NCI-H187 (cell line): ENCODE measurements at places on chromosomes 11 and 22.

- no peak for DNase-seq
Observed at GRCh38 chr11:1660111-1660867, 30.7 kb downstream of the KRTAP5-5 start.

GRCh38 chr11:316031-316701 lies 2.3 kb downstream of the IFITM1 start:
- DNase-seq = no peak

DNA sequence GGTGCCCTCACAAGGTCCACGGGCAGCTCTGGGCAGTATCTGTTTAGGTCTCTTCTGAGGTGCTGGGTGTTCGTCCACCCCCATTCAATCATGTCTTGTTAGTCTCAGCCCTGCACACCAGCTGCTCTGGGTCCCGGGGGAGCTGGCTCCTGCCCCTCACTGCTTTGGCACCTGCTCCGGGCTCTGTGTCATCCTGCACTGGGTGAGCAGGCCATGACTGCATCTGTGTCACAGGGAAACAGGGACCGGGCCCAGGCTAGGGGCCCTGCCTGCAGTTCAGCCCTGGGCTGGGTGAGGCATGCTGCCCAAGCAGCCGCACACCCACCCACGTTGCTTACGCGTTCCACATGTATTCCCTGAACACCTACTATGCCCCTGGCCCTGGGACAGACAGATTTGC lies 43.9 kb downstream of the ELFN2 start:
- peak; percentile 3 for DNase-seq

GRCh38 chr11:79897896-79898295 lies 457.1 kb upstream of the TENM4 start:
- no peak for DNase-seq

DNA sequence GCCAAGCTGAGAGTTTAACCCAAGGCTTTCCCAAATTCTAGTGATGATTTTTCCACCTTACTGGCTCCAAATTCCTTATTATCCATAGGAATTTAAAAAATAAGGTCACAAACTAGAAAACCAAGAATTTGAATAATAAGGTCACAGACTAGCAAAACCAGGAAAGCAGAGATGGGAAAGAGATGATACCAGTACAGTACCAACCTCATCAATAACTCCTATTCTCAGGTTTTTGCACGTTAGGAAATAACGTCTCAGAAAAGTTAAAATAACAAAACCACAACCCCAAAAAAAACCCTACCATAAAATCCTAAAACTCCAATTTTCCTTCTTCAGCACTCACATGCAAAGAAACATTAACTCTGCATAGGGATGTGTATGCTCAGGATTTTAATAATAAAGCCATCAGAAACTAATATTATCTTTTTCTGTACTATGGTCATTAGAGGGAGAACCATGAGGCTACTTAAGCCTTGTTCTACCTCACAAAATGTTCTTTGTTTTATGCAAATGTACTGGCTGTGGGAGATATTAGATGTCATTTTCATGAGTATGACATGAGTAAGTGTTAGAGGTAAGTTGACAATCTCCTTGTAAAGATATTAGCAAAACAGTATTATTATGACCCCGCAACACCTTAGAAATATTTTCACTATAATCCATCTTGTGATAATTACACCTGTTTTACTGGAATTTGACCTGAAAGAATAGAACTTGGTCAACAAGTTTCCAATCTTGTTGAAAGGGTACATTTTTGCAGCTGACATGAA lies 16.1 kb upstream of the EED start:
- DNase-seq = no peak

DNA sequence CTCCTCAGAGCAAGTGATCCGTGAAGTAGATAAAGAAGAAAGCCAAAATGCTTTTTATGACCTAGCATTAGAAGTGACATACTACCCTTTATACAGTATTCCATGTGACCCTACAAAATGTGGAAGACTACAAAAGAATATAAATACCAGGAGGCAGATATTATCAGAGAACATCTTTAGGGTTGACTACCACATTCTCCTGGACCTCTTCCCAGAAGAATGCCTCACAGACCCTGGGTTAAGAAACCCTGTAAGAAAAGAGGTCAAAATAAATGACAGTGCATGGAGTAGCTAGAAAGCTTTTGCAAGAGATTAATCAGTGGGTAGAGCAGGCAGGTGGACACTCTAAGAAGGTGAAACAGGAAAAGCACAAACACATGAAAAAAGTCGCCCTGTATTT lies 69.2 kb downstream of the FANCF start:
- no peak for DNase-seq

DNA sequence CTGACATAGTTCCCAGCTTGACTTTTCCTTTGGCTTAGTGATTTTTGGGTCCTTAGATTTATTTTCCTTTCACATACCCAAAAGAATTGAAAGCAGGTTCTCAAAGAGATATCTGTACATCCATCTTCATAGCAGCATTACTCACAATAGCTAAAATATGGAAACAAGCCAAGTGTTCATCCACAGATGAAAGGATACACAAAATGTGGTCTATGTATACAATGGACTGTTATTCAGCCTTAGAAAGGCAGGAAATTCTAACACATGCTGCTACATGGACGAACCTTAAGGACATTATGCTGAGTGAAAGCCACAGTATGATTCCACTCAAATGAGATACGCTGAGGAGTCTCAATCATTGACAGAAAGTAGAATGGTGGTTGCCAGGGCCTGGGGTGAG lies 171.8 kb downstream of the IGLL1 start:
- no peak for DNase-seq

- DNase-seq = no peak
Observed at GRCh38 chr11:111960916-111961315, 23.8 kb downstream of the DIXDC1 start.

GRCh38 chr22:45718391-45718790 lies 46.8 kb downstream of the ATXN10 start:
- DNase-seq = no peak

DNA sequence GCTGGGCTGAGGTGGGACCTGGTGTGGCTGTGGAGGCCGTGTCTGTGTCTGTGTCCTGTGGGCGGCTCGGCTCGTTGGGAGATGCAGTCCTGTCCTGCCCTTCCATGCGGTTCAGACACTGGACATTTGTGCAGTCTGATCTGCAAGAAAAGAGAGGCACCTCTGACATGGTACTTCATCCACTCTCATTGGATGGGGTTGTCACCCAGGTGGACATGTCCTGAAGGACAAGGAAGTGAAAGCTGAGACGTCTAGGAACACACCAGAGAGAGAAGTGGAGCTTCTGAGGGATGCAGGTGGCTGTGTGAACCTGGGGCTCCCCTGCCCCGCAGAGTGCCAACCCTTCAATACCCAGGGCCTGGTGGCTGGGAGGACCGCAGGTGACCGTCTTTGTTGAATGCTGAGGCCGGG lies 18.4 kb downstream of the TBX1 start:
- no peak for DNase-seq

- DNase-seq = no peak
Observed at GRCh38 chr22:49575703-49576081, 252.0 kb downstream of the BRD1 start.

GRCh38 chr11:11528986-11529385 lies 92.8 kb downstream of the GALNT18 start:
- DNase-seq = no peak

DNA sequence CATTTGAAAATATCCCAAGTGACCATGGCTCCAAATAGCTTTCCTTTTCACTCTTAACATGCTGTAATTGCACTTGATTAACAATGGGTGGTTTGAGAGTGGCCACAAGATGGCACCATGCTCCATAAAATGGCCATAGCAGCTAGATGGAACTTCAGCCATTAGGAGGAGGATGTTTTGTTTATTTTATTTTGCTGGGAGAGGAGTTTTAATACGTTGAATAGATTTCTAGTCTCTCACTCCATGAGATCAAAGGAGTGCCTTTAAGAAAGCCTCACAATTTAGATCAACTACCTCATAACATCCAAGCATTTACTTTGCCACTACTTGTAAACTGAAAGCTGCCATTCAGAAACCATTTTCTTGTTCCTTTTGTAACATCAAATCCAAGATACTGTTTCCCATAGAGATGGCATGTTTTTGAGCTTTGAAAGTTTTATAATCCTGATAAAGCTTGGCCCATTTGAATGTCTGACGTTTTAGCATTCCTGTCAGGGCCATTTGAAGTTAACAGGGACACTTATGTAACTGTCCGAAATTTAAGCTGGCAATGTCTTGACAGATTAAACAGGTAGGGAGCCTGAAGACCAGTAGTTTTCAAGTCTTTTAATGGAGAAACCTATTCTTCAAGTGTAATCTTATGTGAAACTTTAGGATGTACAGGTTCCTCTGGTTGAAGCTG lies 4.7 kb downstream of the FEN1 start:
- peak; percentile 25 for DNase-seq

GRCh38 chr11:65125197-65126056 lies 3.3 kb downstream of the MRPL49 start:
- no peak for DNase-seq

DNA sequence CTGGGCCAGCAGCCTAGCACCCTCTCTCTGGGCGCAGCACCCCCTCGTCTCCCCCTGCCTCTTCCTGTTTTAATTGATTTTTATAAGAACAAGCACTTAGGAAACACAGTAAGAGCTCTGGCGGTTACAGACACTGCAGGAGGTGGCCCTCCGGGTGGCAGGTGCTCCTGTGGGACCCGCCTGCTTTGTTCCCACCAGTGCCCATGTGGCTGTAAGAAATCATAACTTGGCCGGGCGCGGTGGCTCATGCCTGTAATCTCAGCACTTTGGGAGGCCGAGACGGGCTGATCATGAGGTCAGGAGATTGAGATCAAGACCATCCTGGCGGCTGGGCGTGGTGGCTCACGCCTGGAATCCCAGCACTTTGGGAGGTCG lies 18.4 kb downstream of the TSPAN4 start:
- no peak for DNase-seq

GRCh38 chr11:45344028-45344427 lies 57.9 kb upstream of the SYT13 start:
- DNase-seq = no peak

- DNase-seq = no peak
Observed at GRCh38 chr11:35223371-35223796, 84.4 kb downstream of the CD44 start.

DNA sequence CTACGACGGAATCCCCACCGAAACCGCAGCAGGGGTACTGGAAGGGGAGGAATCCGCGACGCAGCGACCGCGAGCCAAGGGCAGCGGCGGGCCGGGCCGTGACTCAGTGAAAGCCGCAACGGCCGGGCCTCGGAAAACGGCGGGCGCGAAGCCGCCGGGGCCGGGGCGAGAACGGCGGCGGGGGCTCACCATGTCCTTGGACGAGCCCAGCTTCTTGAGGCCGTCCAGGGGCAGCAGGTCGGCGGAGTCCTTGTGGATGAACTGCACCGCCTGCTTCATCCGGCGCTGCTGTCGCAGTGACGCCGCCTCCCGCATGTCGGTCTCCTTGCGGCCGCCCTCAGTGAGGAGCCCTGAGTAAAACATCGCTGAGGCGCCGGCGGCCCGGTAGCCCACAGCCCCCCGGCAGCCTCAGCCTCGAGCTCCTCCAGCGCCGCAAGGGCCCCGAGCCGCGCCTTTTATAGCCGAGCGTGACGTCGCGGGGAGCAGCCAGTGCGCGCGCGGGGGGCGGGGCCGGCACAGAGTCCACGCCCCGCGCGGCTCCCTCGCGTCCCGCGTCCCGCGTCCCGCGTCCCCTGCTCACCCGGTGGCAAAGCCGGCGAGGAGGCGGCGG lies at the start of gene NRIP3:
Gene NRIP3, minus strand, starts transcription at position 429 of the 610 bp plus-strand sequence. Its CDS starts 66 bp downstream, at position 363.
- peak; percentile 79 for DNase-seq

DNA sequence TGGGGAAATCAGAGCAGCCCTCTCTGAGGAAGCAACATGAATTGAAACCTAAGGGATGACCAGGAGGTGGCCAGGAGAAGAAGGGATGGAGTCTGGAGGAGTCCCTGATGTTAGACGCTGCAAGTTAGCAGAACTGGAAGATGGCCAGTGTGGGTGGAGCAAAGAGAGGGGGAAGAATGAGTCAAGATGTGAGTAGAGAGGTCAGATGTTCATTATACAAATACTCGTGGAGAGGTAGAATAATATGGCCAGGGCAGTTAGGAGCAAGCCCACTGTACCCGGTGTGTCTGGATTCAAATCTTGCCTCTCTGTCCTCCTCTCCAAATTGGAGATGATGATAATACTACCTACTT lies 242.0 kb downstream of the TENM4 start:
- no peak for DNase-seq

DNA sequence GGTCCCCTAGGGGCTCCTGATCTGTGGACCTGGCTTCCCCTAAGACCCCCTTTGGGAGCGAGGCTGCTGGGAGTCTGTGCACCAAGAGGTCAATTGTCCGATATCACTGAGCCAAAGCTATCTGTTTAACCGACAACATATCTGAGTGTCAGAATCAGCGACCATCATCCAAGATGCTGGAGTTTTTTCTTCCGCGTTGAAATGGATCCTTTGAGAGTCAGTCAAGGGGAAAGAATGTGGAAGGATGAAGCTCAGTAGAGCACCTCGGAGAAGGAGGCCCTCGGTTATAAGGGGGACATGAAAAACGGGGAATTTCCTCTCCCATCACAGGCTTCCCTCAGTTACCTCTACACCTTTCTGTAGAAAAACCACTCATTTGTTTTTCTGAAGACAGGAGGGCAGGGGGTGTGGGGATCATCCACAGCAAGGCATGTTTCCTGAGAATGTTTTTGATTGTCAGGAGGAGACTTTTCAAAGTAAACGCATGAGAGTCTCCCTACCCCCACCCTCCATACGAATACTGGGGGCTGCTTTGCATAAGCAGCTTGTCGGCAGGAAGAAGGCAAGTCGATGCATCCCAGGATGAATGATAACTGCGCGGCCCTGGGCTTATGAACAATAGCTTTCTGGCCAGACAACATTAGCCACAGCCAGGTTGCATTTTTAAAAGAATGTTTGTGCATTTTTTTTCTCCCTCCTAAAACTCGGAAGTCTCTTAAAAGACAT lies 37.7 kb upstream of the CCND1 start:
- no peak for DNase-seq

DNA sequence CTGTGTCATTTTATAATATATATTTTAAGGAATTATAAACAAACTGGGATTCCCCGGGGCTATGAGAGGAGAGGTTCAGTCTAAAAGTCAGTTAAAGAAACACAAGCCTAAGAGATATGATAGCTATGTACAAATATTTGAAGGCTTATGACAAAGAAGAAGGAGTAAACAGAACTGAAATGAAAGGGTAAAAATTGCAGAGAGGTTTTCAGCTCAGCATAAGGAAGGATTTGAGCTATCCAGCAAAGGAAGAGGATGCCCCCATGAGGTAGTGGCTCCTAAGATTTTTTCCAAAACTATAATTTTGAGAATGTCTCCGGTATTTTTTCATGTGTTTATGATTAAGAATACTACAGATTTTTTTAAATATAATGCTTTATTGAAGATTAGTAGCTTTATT lies 57.9 kb upstream of the ANGPTL5 start:
- DNase-seq = no peak

DNA sequence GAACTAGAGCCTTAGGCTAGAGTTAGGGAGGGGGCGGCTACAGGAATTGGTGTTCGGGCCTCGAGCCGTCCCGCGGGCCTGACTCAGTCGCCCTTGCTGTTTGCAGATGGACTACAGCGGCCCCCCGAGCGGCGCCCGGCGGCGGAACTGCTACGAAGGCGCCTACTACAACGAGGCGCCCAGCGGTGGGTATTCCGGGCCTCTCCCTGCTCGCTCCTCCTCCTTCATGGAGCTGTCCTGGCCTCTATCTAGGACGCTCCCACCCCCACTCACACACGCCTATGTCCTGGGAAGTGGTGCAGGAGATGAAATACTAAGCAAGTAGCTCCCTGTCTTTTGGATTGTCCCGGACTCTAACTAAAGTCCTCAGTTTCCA lies 1.4 kb downstream of the MYOD1 start:
- DNase-seq = no peak
